ENCODE measurements at places on chromosomes 6 and 20.

GRCh38 chr6:163263998-163264661, 150.4 kb upstream of the QKI start:
- no peak for DNase-seq

DNA sequence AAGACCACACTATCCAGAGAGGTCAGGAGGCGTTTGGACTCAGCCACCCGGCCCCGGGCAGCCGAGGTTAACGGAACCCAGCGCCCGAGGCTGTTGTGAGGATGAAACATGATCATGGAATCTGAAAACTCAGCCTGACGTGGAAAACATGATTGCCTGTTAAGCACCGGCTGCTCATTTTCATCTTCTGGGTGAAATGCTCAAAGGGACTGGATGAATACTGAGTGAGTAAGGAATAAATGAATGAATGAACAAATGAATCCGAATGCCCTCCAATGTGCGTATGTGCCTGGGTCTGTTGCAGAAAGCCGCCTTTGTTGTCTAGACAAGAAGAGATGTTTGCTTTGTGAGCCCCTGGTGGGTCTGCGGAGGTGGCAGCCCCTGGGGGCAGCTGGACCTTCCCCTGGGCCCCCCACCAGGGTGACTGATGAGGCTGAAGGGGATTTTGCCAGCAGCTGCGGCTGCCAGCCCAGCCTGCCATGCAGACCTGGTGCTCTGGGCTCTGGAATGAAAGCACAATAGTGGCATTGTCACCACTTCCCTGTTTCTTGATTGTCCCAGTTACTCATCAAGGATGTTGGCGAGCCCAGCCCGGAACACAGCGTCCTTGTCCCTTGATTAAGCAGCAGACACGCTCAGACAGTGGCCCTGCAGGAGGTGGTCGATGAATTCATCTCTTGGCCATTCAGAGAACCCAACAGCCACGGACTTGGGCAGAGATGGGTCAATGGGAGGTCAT, 211.1 kb downstream of the ANKRD60 start:
- no peak for DNase-seq

- no peak for DNase-seq
Observed at GRCh38 chr6:74249658-74250057, 553.7 kb downstream of the CD109 start.

DNA sequence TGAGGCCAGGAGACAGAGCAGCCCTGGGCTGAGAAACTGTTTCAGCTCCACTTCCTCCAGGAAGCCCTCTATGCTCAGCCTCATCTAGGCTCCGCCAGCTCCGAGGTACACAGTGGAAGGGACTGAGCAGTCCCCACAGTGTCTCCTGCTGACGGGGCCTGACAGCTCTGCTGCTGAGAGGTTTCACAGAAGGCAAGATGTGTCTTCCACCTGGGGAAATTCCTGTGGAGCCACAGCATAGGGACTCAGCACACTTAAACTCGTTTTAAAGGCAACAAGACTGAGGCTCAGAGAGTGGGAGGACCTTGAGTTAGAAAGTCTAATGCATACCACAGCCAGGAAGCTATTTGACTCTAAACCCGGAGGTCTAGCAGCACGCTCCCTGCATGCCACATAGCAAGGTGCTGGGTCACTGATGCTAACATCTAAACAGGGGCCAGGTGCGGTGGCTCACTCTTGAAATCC, 6.8 kb downstream of the ADA start:
- no peak for DNase-seq

DNA sequence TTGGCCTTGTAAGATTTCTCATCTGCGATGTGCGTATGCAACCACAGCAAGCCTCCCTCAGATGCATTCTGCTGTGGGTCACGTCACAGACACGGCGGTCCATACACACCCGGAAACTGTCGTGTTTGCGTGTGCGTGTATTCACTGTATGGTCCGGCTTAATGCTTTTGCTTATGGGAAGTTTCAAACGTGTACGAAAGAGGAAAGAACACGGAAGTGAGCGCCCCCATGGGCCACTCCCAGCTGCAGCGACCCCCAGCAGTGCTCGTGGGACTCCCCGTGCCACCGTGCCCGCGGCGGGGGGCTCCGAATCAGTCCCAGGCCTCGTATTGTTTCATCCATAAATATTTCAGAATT, 10.2 kb downstream of the DLL1 start:
- DNase-seq, result no peak

DNA sequence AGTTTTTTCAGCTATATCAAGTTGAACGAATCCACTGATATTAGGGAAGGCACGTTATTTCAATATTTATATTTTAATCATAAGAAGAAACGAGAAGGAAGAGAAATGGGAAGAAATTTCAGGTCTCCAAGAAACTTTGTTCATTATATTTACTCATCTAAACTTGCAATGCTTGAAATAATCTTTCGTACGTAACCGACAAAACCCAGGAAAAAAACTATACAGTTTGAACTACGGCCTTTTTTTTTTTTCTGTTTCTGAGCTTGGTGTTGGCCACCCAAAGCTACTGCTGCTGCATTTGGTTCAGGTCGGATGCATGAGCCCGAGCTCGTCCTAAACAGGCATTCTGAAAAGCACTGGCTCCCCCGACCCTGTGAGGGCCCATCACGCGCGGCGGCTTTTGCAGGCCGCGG, 548 bp downstream of the PERP start:
- DNase-seq, result no peak

DNA sequence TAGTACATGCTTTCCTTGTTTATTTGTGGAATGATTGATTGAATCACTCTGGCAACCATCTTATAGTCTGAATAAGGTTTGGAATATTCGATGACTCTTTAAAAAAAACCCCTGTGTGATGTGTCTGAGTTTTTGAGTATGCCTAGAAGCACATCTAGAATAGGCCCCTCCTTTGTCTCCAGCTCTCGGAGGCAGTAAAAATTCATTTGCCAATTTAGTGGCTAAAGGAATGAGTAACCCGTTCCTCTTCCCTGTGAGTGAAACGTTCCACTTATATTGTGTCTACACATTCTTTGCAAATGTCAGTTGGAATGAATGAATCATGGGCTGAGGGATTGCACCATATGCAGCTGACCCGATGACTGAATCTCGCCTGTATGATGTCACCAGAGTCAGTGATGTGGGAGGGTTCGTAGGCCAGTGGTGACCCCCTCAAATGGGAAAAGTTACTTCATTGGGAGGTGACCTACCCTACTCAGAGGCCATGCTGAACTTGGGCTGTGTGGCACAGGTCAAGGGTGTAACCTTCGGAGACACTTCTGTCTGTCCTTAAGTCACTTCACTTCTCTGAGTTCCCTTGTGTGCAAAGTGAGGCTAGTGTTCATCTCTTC, 21.6 kb downstream of the MOCS3 start:
- no peak for DNase-seq

- DNase-seq, result peak; percentile 61
Observed at GRCh38 chr20:47315339-47316056, 41.0 kb downstream of the ZMYND8 start.

- DNase-seq, result peak; percentile 15
Observed at GRCh38 chr20:17645546-17646208, 36.4 kb downstream of the RRBP1 start.

DNA sequence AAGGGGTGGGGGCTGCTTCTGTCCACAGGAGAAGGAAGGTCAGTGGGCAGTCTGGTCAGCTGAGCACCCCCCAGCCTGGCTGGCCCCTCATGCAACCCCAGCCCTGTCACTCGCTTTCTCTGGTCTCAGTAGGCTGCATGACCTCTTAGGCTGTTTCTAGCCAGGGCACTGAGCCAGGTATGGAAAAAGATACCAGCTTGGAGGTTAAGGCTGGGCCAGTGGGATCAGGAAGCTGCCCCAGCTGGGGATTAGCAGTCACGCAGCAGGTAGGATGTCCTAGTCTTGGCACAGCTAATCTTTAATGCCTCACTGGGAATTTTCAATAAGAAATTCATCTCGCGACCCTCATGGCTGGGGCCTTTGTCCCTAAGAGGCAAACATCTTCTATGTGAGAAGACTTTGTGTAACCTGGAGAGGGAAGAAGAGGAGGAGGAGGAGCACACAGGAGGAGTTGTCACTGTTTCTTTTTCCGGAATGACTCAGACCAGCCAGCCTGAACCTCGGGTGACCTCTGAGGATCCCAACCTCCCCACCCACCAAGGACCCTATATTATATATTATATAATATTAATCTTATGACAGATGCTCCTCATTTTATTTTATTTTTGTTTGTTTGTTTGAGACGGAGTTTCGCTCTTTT, 2.4 kb upstream of the BPIFA2 start:
- DNase-seq, result no peak

DNA sequence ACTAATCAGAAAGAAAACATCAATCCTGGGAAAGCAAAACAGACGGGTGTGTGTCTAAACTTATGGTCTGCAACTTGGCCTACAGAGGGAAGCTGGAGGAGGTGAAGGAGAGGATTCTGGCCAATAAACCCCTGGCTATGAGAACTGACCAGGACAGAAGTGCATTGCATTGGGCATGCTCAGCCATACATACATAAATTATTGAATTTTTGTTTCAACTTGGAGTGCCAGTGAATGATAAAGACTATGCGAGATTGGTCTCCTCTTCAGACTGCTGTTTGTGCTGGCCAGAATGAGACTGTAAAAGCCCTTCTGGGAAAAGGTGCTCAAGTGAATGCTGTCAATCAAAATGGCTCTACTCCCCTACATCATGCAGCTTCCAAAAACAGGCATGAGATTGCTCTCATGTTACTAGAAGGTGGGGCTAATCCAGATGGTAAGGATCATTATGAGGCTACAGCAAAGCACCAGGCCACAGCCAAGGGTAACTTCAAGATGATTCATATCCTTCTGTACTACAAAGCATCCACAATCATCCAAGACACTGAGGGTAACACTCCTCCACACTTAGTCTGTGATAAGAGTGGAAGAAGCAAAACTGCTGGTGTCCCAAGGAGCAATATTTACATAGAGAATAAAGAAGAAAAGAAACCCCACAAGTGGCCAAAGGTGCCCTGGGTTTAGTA, 17.4 kb downstream of the ADNP start:
- no peak for DNase-seq

DNA sequence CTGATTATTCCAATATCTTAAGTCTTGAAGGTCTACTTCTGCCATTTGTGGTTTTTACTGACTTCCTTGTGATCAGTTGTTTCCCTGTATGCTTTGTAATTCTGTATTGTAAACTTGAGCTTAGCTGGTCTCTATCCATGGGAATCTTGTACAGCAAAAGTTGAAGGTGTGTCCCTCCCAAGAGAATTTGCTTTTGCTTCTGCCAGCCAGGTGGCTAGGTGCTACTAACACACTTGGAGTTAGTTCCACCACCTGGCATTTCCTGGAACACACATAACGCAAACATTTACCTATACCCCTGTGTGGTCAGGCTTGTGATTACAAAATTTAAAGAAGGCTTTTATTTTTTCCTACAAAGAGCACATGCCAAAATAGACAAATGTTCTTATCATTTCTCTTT, 141.2 kb downstream of the GRM4 start:
- no peak for DNase-seq

DNA sequence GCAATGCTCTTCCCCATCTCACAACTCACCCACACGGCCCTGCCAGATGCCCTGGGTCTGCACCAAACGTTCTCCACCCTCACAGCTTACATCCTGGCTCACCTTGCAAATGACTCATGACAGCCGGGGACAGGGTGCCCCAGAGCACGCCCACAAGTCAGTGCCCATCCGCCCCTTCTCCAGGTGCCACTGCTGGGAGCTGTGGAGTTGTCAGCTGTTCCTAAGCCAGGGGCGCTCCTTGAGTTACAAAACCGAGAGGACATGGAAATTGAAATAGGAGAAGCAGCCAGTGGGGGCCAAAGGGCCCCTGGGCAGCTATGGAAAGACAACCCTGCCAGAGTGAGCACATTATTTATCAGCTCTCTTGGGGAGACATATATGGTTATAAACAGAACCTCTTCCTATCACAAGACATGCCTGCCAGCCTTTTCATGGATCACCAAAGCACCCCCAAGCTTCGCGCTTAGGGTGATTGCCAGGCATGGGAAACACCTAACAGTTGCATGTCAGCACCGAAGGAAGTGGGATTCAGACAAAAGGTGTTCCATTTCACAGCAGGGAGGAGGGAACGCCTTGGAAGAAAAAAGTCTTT, 236.8 kb downstream of the LY86 start:
- no peak for DNase-seq

- DNase-seq, result no peak
Observed at GRCh38 chr6:4209196-4209595, 73.8 kb upstream of the ECI2 start.

DNA sequence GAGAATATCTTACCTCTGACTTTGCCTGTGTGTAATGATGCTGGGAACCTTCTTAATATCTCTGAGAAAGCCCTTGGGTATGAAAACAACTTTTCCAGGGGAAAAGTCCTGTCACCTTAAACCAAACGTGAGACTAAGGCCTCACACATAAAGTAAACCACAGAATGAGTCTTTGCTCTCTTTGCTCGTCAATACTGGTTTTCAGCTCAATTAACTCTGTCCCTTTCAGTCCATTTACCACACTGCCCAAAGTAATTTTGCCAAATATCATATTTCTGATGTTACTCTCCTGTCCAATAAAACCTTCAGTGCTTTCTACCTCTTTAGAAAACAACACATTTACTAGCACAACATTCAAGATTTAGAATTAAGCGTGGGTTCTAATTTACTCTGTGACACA, 100.5 kb upstream of the HMGCLL1 start:
- DNase-seq, result no peak

DNA sequence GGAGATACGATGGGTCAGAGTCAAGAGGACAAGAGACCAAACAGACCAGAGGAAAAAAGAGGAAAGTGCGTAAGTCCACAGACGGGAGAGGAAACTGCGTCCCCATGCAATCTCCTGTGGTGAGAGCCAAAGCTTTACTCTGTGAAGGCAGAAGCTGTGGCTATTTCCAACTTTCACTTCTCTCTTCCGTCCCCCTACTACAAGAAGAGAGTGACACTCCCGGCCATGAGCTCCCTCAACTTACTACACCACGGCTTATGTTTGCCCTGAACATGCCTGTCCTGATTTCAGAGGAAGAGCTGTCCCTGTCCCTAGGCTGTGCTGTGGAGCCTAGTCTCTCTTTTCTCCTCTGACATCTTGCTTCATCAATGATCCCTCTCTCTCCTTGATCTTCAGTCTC, 11.5 kb upstream of the SSR1 start:
- no peak for DNase-seq

DNA sequence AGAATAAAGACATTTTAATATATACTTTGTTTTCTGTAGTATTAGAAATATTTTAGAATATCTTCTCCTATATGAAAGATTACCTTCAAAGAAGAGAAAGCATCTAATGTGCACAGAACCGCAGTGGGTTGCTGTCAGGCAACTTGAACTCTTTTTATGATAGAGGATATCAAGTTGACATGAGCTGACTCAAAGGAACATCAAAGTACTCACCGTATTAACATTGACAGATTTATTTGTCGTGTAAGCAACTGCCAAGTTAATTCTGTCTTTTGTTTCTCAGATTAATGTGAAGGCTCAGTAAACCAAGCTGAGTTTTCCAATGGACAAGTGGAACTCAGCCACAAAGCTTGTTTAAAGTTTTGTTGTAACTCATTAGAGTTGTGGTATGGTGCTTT, 2.2 kb upstream of the GINM1 start:
- DNase-seq, result no peak

- no peak for DNase-seq
Observed at GRCh38 chr20:45153752-45154151, 20.9 kb upstream of the PI3 start.

- peak; percentile 87 for DNase-seq
Observed at GRCh38 chr6:30614843-30615218, 2.2 kb downstream of the PPP1R10 start.

All from left cardiac atrium (tissue), 4 donors.